ENCODE measurements at places on chromosomes 5 and 9.

DNA sequence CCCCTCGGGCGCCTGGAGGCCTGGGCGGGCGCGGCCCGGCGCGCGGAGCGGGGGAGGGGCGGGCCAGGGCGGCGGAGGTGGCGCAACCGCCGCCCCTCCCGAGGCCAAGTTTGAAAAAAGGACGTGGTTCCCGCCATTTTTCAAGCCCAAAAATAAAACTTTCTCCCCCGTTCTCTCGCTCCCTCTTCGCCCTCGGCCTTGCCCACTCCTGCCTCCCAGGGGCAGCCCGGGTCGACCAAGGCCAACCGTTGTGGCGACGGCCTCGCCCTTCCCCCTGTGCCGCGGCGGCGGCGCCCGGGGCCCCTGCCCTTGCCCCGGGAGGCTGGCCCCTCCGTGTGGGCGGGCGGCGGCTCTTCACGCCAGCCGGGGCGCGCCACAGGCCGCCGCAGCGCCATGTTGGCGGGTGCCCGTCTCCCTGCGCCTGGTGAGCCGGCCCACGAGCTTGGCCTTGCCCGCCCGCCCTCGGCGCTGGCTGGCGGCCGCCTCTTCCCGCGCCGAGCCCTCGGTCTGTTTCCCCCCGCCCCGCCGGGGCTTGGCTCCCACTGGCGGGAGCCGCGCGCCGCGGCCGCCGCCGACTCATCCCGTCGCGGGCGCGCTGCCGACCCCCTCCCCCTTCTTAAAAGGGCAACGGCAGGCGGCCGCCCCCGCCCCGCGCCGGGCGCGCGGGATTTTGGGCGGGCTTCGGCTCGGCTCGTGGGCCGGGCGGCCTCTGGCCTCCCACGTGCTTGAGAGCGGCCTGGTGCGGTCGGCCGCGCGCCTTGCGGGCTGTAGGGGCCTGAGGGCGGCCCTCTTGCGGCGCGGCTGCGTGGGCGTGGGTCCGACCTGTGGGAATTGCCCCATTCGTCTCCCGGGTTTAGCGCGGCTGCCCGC, 1.3 kb downstream of the ANP32B start:
- peak; percentile 24 for DNase-seq

DNA sequence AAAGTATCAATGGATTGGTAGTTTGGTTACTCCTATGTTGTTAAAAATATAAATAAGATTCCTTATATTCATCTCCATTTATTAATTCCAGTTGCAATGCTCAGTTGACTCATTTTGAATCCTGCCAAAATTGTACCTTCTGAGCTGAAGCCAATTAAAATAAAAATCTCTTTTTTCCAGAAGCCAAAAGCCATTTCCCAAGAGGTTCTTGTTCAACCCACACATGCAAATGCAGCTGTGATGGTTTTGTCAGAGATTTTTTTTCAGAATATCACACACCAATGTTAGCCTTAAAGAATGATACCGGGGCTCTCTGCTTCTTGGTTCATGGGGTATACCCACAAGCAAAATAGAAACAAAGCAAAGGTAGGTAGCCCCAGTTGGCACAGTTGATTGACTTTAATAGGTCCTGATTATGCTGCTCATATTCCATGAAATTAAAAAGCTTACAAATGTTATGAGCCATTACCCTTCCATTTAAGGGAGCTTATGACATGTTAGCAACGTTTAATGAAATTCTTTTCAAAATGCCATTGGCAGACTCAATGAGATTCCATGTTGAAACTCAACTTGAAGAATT, 208.0 kb downstream of the SGCD start:
- no peak for DNase-seq

DNA sequence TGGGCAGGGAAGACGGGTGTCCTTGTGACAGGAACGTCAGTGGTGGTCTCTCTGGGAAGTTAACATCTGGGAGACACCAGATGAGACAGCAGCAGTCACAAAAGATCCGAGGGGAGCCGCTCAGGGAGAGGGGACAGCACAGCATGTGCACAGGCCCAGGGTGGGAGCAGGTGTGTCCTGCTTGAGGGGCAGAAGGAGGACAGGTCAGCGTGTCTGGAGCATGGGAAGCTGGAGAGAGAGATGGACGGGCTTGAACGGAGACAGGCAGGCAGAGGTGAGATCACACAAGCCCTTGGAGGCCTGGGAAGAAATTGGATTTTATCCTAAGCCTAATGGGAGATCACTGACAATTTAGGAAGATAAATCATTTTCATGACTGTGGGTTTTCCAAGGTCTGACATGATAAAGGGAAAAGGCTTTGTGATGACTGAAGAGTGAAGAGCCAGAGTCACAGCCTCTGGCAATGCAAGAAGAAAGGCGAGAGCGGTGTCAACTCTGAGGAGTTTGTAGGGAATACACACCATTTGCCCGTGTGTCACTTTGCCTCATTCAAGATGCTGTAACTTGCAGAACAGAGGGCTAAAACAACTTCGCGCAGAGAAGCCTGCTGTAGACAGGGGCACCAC, 88.3 kb downstream of the FSTL4 start:
- no peak for DNase-seq

- DNase-seq, result no peak
Measured at GRCh38 chr9:21558079-21558478, 76.0 kb upstream of the IFNE start.

GRCh38 chr9:137670391-137671195, 51.8 kb downstream of the EHMT1 start:
- no peak for DNase-seq

- no peak for DNase-seq
Measured at GRCh38 chr5:139884144-139884543, 88.5 kb downstream of the PSD2 start.

DNA sequence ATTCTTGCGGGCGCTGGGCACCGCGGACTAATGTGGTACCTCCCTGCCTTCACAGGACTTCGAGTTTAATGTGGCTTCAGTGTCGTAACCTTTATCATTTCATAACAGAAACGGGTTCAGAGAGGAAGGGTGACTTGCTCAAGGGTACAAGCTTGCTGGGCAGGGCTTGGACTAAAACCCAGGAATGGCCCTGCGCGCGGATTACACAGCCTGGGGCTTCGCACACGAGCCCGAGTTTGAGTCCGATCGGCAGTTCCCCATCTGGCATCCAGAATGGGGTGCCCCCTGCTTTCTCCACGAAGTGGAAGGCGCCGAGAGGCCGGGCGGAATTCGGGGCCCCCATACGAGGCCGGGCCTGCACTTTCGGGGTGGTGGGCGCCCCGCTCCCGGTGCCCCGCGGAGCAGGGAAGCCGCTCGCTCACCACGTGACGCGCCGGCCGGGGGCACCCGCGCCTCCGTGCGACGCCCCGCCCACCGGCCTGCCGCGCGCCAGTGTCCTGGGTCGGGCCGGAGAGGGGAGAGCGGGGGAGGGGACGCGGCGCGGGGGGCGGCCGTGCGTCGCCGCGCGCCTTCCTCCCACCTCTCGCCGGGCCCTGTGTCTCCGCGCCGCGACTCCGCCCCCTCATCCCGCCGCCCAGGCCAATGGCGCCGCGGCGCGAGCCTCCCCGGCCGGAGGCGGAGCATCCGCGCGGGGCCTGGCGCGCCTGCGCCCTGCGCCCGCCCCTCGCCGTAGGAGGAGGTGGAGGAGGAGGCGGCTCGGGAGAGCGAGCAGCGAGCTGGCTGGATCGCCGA, at the start of gene SET:
Gene SET (plus strand): TSS at position 722 of the 792 bp plus-strand sequence. CDS start 361 bp downstream, outside the sequence.
- DNase-seq, result peak; percentile 89

DNA sequence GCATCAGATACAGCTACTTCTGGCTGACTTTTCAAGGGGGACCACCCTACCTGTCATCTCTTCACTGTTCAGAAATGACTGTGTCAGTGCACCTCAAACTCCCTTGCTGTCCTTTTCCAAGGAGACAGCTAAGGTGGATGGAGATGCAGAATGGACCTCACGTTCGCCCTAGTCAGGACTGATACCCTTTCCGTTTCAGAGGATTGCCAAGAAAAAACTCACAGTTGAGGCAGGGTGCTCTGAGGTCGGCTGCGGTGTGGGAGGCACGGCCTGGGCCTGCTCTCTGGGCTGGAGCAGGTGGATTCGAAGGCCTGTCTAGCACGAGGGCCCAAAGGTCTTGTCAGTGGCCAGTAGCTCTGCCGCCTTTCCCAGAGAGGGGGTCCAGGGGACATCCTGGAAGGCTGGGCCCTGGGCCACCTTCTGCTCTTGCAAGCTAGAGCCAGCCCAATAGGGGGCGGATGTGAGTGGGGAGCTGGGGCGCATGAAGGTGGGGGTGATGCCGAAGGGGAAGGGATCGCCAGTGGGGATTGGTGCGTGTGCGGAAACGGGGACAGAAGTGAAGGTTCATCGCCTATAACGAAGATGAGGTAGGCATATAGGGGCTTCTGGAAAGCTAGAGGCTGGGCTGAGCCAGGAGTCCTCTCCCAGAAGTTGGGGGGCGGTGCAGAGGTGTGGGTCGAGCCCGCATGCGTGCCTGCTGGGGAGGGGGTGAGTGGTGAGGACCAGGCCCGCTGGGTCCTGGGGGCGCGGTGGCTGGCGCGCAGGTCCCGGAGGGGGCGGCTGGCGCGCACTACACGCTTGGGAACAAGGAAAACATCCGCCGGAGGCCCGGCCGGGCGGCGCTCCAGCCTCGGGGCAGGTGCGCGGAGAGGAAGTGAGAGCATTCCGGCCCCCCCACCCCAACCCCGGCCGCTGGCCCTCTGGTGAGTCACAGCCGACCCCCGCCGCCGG, 2.5 kb upstream of the MSMP start:
- peak; percentile 63 for DNase-seq

GRCh38 chr5:156913355-156913718, 49.7 kb downstream of the TIMD4 start:
- no peak for DNase-seq

DNA sequence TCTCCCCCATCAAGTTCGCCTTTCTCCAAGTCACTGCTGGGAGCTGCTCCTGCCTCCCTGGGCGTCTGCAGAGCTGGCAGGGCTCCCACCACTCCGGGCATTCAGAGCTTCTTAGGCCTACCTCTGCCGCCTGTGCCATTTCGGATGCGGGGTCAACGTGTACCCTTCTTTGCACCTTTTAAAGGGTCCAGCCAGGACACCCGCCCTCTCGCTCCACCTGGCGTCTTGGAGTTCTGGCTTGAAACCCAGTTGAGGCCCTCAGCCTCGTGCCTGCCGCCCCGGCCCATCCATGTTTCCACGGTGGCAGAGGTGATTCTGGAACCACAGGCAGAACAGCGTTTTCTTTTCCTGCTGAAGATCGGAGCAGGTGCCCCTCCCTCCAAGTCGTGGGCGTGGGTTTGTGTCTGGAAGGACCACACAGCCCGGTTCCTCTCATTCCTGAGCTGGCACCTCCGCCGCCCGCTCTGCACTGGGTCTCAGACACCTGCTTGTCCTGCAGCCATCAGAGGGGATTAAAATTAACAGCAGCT, 32.9 kb downstream of the NDUFS6 start:
- DNase-seq, result no peak

DNA sequence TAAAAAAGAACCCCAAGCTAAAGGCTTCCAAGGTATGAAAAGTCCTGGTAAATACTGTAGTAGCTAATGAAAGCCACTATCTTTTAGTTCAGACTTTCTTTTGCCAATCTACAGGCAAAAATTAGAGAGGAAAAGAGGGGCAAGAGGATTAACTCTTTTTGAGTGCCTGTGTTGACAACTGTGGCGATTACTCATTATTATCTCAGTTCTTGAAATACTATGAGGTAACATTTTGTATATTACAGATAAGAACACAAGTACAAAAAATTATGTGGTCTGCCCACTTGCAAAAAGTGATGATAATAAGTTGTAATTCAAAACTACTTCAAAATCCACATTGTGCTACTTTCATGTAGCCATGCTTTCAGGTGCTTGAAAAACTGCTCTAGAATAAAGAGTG, 144.0 kb downstream of the DTWD2 start:
- DNase-seq, result no peak

GRCh38 chr9:99352826-99353225, 130.7 kb downstream of the SEC61B start:
- no peak for DNase-seq

- DNase-seq, result peak; percentile 39
Measured at GRCh38 chr5:43078956-43079355, 38.8 kb upstream of the ANXA2R start.

- no peak for DNase-seq
Measured at GRCh38 chr5:125293223-125293622, 546.8 kb upstream of the ZNF608 start.

GRCh38 chr5:91541696-91542095, 158.6 kb upstream of the ARRDC3 start:
- no peak for DNase-seq

GRCh38 chr5:86909418-86910295, 291.9 kb downstream of the COX7C start:
- peak; percentile 62 for DNase-seq

DNA sequence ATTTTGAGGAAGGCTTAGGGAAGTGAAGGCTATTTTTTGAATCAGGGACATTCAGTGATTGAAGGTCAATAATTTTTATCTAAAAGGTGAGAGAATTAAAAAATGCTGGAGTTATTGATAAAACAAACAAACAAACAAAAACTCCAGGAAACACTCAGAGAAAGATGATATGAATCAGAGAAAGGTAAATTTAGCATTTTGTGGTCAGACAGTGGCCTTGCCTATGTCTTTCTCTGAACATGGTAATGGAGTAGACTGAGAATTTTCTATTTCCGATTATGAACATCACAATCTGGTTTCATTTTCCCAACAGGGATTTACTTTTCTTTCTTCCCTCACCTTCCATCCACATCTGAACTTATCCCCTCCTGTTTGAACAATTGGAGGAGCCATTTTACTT, 353.6 kb upstream of the RIOK2 start:
- DNase-seq, result no peak

DNA sequence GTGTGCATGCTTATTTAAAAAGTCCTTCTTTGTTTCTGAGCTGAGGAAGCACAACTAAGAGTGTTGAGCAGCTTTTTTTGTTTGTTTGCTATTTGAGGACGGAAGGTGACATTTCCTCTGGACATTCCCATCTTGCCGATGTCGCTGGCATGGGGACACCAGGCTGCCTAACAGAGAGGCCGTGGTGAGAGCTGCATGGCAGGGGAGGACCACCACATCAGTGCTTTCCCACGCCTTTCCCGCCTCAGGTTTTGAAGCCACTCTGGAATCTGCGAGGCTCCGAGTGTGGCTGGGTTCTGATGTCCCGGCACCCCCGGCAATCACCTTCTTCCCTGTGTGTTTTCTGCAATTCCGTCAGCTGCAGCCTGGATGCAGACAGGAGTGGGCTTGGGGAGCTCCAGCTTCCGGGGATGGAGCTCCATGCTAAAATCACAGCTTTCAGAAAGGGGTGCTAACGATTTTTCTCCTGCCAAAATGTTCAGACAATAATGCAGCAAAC, 259.8 kb upstream of the IRX4 start:
- no peak for DNase-seq

GRCh38 chr9:134408389-134408788, 82.1 kb downstream of the RXRA start:
- DNase-seq, result peak; percentile 26

GRCh38 chr5:956941-957747, 51.5 kb upstream of the NKD2 start:
- peak; percentile 99 for DNase-seq

Measured in H4 (cell line).